ENCODE measurements at places on chromosomes 6 and 20.

DNA sequence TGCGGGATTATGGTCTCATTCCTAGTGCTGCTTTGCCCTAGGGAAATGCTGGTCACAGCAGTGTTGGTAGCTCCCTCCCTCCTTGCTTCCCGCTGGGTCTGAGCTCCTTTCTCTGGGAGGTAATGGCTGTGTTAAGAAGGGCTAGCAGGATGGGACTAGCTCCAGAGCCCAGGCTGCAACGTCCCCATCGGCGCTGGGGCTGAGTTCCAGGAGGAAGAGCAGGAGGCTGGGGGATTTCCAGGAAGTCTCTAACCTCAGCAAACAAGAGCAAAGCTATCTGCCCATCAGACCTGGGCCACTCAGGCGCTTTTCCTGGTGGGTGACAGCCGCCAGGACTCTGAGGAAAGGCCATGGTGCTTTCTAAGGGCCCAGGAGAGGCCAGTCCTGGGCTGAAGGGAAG lies 174.2 kb downstream of the DLL1 start:
- DNase-seq = no peak

DNA sequence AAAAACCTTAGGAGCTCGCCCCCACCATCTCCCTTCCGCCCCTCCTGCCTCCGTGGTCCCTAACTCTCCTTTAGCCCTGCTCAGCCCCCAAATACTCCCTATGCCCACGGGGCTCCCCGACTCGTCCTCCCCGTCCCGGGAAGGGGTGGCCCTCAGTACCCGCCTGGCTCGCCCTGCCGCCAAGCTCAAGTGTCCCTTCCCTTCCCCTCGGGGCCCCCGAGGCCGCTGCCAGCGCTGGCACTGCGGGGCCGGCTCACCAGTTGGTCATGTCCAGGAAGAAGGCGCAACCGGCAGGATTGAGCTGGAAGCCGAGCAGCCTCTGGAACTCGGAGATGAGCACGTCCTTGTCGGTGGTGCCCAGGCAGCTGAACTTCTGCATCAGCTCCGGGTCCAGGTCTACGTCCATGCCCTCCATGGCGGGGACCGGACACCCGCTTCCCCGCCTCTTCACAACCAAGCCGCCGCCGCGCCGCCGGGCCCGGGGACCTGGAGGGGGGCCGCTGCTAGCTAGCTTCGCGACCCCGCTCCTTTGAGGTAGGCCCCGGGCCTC lies 303 bp downstream of the ILRUN start:
- no peak for DNase-seq

- no peak for DNase-seq
Observed at GRCh38 chr20:62009322-62009721, 56.4 kb downstream of the TAF4 start.

- DNase-seq = no peak
Observed at GRCh38 chr6:10886691-10887502, at the start of gene SYCP2L. Gene SYCP2L (plus strand): TSS chr6:10887052. CDS start chr6:10887127, 75 bp downstream.

DNA sequence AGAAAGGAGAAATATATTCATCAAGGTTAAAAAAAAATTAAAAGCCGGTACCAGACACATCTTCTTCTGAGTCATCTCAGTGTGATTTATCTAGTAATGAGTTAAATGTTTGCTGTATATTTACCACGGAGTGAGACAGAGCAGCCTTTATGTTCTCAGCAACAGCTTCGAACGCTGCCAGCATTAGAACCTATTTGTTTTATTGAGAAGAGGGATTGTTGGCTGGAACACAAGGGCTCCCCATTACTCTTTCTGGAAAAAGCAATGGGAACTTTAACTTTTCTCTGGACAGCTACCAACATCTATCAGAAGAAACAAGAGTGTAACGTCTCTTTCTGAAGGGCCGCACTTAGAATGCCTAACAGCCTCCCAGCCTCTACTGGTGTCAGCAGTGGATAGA lies 105.3 kb upstream of the TAB2 start:
- DNase-seq = no peak

DNA sequence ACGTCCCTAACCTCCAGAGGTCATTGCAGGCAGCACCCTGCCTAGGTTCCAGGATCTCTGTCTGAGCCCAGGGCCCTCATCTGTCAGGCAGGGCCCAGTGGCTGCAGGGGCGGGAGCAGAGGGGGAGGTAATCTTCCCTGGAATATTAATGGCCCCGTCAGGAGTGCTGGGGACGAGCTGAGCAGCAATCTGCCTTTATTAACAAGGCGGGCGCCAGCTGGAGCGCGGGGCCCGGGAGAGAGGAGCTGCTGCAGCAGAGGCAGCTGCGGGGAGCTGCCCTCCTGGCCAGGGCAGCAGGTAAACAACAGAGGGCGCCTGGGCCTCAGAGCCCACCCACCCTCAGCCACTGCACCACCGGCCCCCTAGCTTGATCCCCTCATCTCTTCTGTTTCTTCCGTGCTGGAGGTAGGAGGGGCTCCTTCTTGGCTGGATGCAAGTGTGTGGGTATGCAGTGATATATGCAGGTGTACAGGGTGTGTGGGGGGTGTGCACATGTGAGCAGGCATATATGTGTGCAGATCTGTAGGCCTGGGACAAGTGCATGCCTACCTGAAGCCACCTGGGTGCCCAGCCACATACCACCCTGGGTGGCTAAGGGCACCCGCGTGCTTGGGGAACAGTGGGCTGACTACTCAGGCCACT lies 131.8 kb upstream of the MLN start:
- no peak for DNase-seq
